SJSA1 (cell line): ENCODE measurements at places on chromosomes 4 and X. TPM values are rescaled to one million over a fixed set of nuclear protein-coding genes. Genes with fewer than 3 reads are reported as not detected.

TMSB15A gene
- total RNA-seq = 44.2 and 52.0 TPM in 2 replicates

LRIT3 gene
- total RNA-seq = not detected in 2 replicates

DNA sequence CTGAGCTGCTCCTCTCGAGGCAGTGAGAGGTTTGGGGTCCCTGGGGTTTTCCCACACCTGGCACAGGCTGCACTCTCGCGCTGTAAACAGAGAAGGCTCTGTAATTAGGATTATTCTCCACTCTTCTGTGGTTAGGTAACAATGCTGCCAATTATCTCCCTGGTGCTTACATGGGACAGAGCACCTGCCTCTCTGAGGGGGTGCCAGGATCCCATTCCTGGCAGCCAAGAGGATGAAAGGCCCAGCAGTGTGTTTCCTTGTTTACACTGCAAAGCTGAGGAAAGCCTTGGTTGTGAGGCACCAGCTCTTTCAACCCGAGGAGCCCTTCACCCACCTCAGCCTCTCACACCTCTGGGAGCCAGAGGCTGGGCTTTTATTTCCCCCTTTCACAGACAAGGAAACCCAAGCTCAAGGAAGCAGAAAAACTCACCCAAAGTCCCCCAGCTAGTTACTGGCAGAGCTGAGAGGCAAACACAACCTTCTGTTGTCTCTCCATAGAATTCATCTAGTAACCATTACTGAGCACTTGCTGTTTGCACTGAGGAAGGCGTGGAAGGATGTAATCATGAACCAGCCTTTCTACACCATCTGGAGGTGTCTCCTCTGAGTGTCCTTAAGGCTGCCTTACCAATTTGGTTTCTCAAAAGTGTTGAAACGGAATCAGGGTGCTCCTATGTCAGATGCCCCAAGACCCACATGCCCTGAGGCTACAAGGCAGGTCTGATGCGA, 39.7 kb upstream of the PROM1 start:
- DNase-seq = no peak

DNA sequence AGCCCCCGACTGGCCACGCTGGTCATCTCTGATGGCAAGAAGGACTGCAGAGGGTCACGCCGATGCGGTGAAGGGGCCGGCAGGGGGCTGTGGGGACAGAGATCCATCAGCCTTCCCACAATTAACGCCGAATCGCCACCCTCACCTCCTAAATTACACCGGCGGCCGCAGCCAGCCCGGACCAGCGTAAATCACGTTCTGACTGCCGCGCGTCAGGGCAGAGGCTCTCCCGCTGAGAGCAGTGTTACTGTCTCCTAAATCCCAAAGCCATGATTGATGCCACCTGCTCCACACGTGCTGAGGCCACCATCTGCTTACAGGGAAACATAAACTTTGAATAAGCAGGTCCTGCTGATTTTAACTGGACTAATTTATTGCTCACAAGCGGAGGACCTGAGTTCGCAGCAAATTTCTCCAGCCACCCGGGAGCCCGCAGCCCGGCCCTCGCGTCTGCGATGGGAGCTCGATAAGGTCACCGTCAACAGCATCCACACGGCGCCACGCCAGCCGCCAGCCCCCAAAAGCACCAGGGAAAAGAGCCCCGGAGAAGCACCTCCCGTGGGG, 127.3 kb upstream of the NKX1-1 start:
- DNase-seq = no peak
